NCI-H446 treated with DMSO at 0.1 percent for 48 hours (cell line): ENCODE measurements at places on chromosomes 6 and 20.

DNA sequence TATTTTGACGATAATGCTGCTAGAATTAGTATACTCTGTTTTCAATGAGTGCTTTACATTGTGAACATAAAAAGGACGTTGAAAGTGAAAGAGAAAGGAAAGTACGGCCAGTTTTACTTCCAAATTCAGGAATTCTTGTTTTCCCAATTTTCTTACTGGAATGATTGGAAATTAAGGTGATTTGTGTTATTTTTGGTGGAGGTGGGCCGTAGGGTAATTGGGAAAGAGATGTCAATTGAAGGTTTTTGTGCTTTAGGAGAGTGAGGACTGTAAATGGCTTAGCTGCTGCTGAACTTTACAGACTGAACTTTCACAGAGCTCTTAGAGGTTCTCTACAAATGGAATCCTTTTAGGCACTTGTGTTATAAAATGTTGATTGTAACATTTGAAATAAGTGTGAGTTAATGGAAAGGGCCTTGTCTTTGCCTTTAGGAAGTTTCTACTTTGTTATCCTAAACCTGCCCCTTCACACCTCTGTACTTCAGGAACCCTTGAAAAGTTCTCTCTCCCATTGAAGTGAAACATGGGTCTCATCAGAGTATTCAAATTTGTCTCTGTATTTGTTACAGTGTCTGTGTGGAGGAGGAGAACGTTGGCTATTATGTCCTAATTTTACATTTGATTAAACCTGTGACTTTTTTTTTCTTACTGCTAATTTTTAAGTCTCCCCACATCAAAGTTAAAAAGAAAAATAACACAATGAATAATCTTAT, 256.4 kb downstream of the ARID1B start:
- no peak for DNase-seq

GRCh38 chr6:15410752-15411151, 164.9 kb downstream of the JARID2 start:
- no peak for DNase-seq

- no peak for DNase-seq
These were observed 58.7 kb upstream of the EMILIN3 start for GRCh38 chr20:41425180-41425884.

DNA sequence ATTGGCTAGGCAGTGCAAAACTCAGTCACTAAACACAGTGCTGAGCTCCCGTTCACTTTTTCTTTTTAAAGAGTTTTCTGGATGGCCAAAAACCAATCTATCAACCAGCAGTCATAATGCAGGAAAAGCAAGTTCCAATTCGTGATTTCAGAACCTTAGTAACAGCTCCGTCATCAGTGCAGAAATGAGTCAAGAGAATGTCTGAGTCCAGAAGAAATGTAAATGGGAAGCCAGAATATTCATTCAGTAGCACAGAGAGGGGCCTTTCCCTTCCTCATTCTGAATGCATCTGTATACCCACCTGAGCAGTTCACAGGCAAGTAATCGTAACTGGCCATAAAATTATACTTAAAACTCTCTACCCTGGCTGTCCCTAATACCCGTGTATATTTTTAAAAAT, 20.4 kb downstream of the HUS1B start:
- no peak for DNase-seq

GRCh38 chr20:53829255-53829723, 235.7 kb upstream of the ZNF217 start:
- no peak for DNase-seq

- DNase-seq = no peak
These were observed 28.2 kb upstream of the ARMC2 start for GRCh38 chr6:108820006-108820405.

GRCh38 chr6:12258591-12259075, 31.5 kb upstream of the EDN1 start:
- no peak for DNase-seq

DNA sequence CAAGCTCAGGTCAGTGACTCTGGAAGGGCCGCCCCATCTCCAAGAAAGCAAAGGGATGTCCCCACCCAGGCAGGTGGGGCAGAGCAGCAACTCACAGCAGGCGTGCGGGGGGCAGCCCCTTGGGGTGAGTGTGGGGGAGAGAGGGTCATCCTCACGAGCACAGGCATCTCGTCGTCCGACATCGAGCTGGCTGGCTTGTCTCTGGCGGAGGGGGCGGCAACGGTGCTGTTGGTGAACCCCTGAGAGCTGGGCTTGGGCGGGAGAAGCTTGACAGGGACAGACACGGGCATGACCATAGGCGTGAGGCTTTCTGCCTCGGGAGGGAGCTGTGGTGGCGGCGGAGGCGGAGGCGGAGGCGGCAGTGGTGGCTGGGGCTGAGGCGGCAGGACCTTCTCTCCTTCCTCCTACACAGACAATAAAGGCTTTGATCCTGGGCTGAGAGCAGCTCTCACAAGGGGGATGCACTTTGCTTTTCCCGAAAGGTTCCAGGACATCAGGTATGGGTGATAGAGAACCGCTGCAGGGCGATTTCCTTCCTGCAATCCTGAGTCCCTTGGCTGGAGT, 45.6 kb upstream of the MRPS10 start:
- DNase-seq = no peak

DNA sequence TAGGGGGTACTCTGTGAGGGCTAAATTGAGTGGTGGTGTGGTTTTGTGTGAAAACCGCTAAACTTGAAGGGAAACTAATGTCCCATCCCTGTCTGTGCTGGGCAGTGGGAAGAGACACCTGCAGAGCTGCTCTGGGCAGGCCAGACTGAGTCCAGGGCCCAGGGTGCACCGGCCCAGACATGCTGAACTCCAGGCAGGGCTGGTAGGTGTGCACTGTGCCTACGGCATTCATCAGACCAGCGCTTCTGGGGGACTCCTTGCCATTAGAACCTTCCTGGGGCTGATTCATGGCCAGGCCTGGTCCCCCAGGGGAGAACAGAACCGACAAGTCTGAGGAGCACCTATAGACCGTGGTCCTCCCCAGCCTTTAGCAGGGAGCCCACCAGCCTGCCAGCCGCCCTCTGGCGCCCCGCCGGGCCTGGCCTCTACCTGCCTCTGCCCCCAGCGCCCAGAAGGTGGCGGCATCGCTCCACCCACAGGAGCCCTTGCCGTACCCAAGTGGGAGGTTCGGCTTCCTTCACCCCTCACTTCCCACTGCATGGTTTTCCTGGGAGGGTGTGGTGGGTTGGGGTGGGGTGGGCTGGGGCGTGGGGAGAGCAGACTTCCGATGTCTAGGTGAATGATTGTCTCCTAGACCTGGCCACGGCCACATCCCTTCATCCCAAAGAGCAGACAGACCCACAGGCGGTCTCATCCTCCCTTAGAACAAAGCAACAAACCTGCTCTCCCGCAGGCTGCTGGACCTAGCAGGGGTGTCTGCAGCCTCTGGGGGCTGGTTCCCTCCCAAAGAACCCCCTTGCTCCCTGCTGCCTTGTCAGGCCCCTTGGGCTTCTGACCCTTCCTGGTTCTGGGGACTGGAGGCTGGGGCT, 15.5 kb downstream of the CCDC167 start:
- DNase-seq = no peak

DNA sequence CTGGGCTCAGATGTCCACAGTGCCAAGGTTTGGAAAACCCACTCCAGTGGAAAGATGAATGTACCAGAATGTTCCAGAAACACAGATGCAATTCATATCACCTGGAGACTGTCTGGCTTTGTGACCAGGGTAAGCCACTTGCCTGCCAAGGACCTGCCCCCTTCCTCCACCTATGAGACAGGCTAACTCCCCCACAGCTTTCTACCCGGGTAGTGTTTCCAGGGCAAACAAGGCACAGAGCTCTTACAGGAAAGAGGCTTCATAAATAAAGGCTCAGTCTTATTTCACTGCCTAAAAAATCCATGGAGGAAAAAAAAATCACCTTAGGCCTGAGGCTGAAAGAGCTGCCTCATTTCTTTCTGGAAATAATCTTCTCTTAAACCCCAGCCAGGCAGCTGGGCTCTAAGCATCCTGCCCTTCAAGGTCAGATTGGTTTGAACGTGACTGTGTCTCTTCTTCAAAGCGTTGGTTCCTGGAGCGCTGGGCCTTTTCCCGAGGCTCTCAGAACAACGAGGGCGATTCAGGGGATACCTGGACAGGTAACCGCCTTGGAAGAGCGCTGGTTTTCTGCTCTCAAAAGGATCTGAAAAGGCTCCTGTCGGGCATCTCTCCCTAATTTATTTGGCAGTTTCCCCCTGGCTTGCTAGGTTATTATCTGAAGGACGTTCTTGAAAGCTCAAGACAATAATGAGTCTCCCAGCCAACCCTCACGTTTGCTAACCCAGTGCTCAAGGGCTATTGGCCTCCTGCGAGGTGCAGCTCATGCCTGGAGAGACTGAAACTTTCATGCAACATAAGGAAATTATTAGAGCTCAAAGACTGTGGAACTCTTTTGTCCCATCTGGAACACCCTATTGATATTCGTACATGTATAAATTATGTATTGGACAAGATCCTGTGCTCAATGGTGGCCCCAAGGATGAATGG, 199.2 kb upstream of the PMEPA1 start:
- no peak for DNase-seq

DNA sequence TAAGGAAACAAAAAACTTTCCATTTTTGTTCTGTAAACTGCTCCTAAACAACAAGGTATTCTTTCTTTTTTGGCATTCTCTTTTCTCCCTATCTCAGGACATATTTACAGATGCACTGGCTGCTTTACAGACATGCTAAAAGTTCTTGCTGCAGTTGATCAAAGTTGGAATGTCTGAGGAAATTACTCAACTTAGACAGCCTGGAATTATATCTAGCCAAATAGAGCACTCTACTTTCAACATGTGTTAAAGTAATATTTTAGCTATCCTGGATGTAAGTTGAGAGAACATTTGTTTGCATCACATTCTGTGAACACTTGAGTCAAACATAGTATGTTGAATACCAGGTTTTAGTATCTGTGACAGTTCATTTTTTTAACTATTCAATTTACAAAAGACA, 24.8 kb downstream of the TASP1 start:
- DNase-seq = no peak

- DNase-seq = no peak
These were observed 43.6 kb upstream of the SLC32A1 start for GRCh38 chr20:38680500-38681306.
